ENCODE measurements at places on chromosomes 5 and 9.
A peak's percentile ranks its signal among the peaks of the same experiment; 100 is the strongest.

- DNase-seq: no peak
These were observed 4.4 kb upstream of the ELL2 start for GRCh38 chr5:95966005-95966404.

DNA sequence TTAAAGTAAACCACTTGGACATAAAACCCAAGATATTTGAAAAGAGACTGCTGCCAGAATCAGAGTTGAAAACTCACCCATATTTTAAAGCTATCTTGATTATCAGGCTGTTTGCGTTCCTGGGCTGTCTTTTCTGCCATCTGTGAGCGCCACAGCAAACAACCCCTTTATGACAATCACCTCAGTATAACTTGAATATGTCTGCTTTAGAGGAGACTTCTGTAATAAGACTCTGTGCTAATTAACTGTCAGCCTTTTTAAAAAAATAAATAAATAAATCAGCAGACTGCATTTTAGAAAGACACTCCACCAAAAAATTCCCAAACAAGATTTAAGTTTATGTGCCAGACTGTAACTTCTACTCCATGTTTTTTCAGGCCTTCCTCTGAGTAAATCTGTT lies 375.7 kb upstream of the CCNH start:
- DNase-seq: no peak

DNA sequence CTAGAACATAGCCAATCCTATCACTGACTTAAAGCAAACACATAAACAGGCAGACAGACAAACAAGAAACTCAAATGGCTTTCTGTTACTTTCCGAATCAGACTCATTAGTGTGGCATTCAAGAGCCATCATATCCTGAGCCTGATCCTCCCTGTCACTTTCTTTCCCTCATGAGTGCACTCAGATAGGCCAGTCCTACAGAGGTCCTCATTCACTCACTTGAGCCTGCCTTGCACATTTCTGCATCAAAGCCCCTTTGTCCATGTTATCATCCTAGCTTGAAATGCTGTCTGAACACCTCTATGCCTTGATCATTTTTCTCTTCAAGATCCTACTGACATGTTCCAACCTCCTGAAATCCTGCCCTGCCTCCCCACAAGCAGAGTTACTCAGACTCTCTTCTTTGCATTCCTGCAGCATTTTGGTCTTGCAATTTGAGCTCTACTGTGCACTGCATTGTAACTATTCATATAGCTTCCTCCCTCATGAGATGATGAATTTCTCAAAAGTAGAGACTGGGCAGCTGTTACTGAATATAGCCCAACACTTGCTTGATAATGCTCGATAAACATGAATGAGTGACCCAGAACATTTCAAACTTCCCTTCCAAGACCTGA lies 126.9 kb downstream of the PALM2AKAP2 start:
- DNase-seq: no peak

DNA sequence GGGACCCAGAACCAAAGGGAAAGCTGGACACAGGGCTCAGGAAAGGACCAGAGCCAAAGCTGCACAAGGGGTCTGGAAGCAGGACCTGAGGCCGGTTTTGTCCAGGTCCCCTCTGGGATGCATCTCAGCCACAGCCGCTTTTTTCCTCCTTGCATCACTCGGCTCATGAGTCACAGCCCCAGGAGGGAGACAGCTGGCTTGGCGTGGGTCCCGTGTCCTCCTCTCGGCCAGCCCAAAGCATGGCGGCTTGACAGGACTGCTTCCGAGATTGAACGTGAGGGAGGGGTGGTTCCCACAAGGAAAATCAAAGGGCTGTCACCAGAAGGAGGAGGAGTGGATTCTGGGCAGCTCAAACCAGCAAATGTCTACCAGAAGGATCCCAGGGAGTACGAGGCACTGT lies 56.7 kb upstream of the CPLX2 start:
- no peak for DNase-seq

DNA sequence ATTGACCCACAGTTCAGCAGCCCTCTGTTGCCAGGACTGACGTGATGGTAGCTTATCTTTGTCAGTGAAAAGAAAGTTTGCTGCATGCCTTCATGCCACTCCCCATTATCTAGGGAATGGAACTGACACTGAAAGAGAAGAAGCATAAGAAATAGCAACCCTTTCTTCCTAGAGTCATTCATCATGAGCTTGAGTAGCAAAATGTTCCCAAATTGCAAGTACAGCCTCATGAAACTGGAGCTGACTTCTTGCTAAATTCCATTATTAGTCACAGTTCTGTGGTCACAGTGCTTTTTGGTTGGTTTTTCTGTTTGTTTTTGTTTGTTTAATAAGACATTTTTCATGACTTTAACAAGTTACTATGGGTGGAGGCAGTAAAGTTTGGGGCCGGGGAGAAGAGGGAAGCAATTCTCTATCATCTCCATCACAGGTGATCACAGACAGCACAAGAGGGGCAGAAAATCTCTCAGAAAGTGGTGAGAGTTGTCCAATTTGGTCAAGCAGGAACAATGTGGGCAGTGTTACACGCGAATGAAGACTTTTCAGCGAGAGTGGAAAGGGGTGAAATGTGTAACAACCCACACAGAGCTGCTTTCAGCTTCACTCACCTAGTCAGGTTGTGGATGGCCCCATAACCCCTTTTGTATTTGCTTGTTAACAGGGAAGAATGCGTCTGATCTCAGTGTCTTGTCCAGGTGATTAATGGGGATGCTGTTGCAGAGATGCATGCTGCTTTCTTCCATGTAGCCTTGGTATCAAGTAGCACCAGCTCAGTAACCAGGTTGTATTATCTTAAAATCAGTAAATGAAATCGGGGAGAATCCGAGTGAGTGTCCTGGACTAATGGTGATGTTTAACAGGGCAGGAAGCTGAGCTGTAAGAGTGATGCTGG lies 440.4 kb downstream of the DMRT2 start:
- no peak for DNase-seq

- no peak for DNase-seq
These were observed 26.4 kb downstream of the MARCHF3 start for GRCh38 chr5:127003798-127004495.

DNA sequence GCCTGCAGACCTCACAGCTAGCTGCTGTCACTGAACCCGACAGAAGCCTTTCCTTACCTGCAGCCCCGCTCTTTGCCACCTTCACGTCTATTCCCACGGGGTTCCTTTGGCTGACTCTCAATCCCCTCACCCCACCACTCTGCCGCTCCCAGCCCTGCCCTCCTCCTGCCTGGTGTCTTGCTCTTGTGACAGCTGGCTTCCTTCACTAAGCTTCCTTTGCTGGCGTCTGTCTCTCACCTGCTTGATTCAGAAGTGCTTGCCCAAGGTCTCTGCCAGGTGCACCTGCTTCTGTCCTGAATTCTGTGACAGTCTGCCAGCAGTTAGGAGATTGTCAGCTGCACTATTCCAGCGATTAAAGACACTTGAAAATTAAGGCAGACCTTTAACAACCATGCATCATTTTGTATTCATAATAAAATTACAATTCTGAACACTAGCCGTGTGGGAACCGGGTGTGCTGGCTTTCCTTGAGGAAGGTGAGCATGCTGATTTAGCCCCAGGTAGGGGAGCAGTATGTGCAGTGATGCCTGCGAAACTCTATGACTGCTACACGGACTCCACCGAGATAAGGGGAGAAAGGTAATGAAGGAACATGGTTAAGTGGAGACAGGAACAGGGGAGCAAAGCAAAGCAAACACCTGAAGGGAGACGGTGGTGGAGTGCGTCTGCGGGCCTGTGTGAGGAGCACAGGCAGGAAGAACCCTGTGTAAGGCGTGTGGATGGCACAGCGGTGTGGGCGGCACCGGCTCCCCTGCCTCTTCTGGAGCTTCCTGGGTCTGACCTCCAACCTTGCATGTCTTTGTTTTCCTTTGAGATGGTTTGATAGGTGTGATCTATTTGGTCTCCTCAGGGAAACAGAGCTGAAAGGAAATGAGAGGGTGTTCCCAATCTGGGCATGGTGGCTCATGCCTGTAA lies 80.1 kb upstream of the CACNA1B start:
- DNase-seq: no peak

DNA sequence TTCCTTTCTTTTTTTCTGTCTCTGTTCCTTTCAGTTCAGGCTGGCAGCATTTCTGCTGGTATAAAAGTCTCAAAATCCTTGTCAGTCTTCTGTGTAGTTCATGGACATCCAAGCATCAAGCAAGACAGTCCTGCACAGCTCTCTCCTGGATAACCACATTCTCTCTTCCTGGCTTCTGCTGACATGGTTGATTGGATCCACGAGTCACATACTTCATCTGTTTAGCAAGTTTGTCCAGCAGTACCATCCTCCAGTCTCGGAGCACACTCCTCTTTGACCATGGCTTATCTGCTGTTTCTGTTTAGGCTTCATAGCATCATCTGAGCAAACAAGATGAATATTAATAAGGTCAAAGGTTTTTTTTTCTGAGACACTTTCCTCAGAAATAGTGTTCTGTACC lies 220.8 kb downstream of the KDM4C start:
- no peak for DNase-seq

DNA sequence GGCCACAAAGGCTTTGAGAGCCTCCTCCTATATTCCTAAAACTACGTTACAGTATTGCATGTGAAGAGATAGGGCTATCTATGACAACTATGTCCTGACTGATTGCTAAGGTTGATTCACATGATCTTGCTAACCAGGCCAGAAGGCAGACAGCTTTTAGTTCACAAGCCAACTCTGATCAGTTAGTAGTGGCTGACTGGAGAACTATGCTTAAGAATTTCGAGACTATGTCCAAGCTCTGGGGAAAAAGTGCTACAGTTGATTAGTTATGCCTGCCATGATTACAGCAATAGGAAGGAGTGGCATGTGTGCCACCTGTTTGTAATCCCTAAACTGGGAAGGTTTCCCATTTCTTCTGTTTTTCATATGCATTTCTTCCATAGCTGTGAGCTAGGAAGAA lies 223.4 kb downstream of the DOCK8 start:
- DNase-seq: no peak

- DNase-seq: no peak
These were observed 21.7 kb downstream of the SKIC3 start for GRCh38 chr5:95533106-95533505.

- no peak for DNase-seq
These were observed 592.2 kb upstream of the ZNF608 start for GRCh38 chr5:125338440-125339174.

- peak; percentile 6 for DNase-seq
These were observed at the start of gene LIFR for GRCh38 chr5:38556599-38557307. Gene LIFR, minus strand, starts transcription at chr5:38556646. Its CDS starts 25,999 bp downstream, at chr5:38530647.

- DNase-seq: no peak
These were observed 7.8 kb upstream of the VLDLR start for GRCh38 chr9:2613730-2614271.

DNA sequence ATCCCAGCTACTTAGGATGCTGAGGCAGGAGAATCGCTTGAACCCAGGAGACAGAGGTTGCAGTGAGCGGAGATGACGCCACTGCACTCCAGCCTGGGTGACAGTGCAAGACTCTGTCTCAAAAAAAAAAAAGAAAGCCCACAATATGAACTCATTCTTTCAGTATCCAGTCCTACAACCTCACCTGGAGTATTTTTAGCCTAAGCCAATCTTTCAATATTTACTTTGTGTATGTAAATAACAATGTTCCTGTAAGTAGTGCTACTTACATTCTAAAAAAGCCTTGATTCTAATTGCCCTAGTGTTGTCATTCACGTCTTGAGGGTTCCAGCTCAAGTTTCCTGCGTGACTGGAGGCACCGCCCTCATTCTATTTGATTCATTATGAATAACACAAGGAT lies 62.0 kb downstream of the BHMT start:
- DNase-seq: no peak

- no peak for DNase-seq
These were observed 37.7 kb upstream of the STXBP1 start for GRCh38 chr9:127574072-127574993.

DNA sequence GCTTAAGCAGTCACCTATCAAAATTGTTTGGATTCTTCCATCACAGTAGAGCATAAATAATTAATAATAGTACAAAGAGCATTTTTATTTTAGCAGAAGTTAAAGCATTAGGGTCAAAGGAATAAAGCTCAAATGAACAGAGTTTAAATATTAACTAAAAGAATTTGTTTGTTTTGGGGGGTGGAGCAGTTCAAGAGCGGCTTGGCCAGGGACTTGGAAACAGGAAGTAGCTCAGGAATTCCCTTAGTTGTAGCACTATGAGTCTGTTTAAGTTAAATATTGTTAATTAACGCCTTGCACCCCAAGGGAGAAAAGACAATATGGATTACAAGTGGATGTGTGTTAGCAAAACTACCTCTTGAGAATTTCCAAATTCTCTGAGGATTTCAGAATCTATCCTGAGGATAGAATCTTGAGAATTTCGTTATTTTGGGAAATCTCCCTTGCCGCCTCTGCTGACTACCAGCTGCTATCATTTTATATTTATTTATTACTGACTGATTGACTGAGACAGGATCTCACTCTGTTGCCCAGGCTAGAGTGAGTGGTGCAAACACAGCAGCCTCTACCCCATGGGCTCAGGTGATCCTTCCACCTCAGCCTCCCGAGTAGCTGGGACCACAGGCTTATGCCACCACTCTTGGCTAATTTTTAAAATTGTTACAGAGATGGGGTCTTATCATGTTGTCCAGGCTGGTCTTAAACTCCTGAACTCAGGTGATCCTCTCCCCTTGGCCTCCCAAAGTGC lies 96.7 kb upstream of the CHD1 start:
- DNase-seq: no peak

GRCh38 chr5:86461169-86461956 lies 156.4 kb upstream of the COX7C start:
- no peak for DNase-seq

DNA sequence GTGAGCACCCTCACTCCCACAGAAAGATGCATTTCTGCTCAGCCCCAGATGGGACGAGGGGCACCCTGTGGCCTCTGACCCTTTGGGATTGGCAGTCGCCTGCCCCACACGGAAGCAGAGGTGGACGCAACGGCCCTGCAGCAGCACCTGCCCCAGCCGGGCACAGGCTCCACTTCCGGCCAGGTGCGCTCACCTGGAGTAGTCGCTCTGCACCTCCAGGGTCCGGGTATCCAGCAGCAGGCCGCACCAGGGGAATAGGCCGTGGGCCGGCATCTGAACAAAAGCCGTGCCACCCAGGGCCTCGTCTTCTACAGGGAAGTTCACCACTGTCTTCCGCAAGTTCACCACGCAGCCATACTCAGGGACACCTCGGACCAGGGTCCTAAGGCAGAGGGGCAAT lies 30.7 kb downstream of the TERT start:
- DNase-seq: no peak

DNA sequence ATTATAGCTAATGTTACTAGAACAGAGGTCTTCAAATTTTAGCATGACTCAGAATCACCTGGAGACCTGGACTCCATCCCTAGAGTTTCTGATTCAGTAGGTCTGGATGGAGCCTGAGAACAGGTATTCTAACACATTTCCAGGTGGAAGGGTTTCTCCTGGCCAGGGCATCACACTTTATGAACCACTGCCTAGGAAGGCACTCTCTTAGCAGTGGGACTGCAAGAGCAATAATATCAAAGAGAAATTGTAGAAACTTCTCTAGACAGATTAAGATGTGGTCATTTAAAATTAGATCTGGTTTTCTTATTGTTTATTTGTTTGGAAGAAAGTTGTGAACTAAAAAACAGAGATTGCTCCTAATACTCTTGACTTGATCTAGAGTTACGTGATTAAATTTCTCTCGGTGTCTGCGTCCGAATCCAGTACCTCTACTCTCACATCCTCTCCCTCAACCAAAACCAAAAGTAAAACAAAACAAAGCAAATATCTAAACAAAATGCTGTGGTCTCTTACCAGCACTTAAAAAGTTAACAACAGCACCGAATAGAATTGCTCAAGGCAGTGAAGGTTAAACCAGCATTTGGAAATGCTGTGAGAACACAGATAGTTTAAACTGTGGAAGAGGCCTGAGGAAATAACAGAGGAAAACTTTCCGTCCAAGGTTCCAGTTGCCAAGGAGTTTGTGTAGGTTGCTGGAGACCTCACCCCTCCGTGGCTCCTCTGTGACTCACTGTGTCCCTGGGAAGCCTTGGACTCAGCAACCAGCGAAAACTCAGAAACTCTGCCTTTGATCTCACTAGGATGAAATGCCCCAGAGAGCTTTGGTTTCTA lies 193.4 kb downstream of the ARRDC3 start:
- DNase-seq: no peak
